ENCODE measurements at places on chromosomes 12 and 14.

DNA sequence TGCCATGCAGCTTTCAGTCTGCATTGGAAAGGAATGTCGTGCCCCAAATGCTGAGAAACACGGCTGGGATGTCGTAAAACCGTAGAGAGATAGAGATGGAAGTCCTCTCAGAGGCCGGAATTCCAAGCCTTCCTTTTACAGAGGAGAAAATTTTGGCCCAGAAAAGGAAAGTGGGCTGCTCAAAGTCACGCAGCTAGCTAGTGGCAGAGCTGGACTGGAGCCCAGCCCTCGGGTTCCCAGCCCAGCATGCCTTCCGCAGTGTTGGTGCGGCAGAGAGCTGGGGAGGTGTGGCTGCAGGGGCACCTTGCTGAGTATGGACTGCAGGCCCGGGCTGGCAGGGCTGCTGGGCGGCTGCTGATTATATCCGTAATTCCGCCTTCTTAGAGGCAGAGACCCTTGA, 50.3 kb downstream of the KCNA1 start:
- no peak for DNase-seq

DNA sequence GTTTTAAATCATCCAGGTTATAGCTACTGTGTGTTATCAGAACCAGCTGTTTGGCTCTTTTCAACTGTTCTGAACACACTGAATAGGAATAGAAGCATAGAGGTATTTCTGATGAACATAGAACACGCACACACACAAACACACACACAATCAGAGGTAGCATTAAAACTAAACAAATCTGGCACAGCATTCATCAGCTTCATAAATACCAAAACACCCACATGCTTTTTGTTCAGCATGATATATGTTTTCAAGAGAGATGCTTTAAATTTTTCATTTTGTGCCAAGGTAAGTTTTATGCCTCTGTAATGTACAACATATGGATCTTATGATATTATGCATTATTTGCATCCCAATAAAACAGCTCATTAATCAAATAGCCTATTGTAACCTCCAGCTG, 208.6 kb downstream of the GALC start:
- DNase-seq, result no peak

DNA sequence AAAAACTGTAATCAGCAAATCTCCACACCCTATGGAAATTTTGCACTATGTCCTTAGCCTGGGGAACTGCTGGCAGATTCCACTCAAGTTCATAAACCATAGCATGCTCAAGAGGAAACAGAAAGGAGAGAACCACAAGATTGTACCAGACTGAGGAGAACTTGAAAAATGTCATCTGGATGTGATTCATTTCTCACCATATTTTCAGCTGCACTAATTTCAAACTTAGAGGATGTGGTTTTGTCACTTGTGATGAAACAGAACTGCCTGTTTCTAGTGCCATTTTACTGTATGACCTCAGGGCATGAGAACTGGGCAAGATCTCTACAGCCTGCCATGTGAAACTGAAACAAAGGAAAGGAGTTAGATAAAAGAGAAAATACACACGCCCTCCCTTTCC, 1493.1 kb upstream of the FLRT2 start:
- no peak for DNase-seq

- DNase-seq, result no peak
Observed at GRCh38 chr12:129136694-129137325, 283.5 kb downstream of the GLT1D1 start.

DNA sequence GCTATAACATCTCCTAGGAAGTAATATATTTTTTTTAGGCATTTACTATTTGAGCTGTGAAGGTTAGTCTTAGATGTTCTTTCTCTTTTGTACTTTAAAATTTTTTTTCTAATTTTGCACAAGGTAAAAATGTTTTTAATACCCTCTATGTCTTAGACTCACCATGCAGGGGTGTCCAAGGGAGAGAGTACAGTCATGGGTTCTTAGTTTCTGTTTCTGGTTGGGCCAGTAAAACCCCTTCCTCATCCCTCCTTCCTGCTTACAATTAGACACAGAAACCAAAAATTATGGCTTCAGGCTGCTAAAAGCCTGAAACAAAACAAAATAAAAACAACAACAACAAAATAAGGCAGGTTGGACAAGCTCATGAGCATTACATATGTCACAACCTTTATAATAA, 193.0 kb downstream of the SYT1 start:
- no peak for DNase-seq

- DNase-seq, result no peak
Observed at GRCh38 chr14:53501361-53502211, 348.5 kb upstream of the DDHD1 start.

DNA sequence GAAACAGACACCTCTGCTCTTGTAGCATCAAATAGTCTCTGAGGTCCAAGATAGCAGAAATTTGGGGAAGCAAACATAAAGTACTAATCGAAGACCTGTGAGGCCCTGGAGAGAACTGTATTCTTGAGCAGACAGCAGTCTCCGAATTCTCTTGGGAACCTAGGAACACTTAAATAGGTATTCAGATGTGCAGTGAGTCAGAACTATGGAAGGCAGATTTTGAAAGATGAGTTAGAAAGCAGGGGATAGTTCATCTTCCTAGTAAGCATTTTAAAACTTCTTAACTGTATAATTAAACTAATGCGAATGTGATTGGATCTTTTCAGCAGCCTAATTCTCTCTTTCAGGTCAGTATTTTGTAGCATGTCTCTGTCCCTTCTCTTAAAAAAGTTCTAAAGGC, 30.6 kb downstream of the NAA30 start:
- DNase-seq, result no peak

DNA sequence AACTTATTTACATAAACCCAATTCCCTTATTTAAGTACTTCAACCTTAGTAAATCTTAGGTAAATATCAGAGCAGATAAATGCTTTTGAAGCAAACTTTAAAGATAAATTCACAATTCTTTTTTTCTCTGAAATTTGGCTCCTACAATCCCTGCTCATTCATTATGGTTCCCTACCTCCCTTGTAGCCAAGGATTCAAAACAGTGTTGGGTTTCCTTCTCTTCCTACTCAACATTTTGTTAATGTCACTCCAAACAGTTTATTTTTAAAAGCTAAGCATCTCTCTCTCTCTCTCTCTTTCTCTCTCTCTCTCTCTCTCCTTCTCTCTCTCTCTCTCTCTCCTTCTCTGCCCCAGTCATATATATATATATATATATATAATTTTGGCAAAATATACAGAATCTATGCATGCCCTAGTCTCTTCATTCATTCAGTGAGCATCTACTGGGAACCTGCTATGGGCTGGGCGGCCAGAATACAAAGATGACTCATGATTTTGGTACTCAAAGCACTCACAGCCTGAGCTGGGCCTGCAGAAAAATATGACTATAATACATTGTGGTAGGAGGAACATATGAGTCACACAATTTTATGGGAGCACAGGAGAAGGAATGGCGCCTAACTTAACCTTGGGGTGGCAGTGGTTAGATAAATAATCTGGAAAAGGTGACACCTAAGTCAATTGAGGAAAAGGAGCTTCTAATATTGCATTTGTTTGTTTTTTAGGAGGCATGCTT, 123.7 kb upstream of the DHRS4 start:
- no peak for DNase-seq

GRCh38 chr14:45212231-45212630, 40.8 kb downstream of the MIS18BP1 start:
- DNase-seq, result no peak

- DNase-seq, result no peak
Observed at GRCh38 chr12:3771853-3772252, 18.9 kb upstream of the CRACR2A start.

- DNase-seq, result no peak
Observed at GRCh38 chr12:67735868-67736267, 87.3 kb downstream of the DYRK2 start.

Data from GM19239 (cell line).